ENCODE measurements at places on chromosomes 13 and 19.

DNA sequence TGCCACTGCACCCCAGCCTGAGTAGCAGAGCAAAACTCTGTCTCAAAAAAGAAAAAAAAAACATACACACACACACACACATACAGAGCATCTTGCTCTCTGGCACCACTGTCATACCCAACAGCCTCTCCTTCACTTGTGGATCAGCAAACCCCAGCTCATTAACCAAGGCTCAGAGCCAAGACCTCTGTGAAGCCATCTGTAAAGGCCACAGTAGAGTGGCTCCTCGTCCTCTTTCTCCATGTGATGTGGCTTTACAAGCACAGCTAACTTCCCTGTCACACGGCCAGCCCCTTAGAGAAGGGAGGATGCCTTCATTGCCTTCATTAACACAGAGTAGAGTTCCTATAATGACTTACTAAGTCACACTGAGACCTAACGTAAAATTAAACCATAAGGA is 62.7 kb upstream of the LSM14A start:
- no peak for DNase-seq

DNA sequence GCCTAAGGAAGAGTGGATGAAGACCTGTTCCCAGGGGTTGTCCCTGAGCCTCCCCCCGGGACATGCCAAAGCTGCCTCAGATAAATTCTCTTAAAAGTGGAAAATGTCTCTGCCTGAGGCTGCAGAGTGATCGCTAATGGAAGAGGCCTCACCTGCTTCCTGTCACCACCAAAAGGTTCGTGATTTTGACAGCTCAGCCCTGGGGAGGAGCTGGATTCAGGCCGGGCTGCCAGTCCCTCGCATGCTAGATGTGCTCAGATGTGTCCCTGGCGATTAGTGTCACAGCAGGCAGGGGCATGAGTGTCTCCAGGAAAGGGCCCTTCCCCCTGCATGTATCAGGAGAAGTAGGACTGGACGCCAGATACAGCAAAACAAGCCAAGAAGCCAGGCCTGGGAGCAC is 626.5 kb downstream of the UQCRFS1 start:
- no peak for DNase-seq

- no peak for DNase-seq
These were observed 75.2 kb upstream of the C13orf46 start for GRCh38 chr13:114049026-114049425.

- peak; percentile 50 for DNase-seq
These were observed 665 bp downstream of the GPX4 start for GRCh38 chr19:1104311-1105007.

DNA sequence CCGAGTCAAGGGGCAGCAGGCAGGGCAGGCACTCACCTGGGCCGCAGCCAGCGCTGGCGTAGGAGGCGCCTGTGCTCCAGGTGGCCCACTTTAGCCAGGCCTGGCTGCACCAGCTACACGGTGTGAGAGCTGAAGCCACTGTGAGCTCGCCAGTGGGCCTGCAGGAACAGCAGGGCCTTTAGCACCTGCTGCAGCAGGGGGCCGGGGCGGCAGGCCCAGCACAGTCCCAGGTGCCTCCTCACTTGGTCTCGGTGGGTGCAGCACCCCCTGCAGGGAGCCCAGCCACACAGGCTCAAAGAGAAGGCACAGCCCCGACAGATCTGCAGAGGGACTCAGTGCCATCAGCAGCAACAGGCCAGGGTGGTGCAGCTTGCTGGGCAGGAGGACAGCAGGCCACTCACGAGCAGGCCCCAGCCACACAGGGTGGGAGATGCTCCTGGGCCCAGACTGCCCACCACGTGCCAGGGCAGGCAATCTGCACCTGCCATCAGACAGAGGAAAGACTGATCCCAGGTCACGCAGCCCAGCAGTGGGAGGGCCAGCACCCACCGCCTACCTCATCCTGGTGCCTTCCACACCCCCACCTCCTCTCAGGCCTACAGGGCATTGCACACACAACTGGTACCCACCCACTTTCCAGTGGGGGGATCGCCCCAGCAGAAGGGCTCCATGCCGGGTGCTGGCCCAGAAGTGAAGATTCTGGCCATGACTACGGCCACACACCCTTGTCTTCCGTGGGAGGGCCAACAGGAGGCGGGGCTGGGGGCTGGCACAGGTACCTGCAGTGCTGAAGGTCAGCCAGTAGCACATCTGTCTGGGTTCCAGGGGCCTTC is 15.8 kb downstream of the ARHGAP33 start:
- no peak for DNase-seq

- DNase-seq = no peak
These were observed 4.9 kb downstream of the ERCC1 start for GRCh38 chr19:45418802-45419201.

- DNase-seq = no peak
These were observed 8.2 kb downstream of the CAPN12 start for GRCh38 chr19:38736036-38736412.
